ENCODE measurements at places on chromosomes 1 and 21.

DNA sequence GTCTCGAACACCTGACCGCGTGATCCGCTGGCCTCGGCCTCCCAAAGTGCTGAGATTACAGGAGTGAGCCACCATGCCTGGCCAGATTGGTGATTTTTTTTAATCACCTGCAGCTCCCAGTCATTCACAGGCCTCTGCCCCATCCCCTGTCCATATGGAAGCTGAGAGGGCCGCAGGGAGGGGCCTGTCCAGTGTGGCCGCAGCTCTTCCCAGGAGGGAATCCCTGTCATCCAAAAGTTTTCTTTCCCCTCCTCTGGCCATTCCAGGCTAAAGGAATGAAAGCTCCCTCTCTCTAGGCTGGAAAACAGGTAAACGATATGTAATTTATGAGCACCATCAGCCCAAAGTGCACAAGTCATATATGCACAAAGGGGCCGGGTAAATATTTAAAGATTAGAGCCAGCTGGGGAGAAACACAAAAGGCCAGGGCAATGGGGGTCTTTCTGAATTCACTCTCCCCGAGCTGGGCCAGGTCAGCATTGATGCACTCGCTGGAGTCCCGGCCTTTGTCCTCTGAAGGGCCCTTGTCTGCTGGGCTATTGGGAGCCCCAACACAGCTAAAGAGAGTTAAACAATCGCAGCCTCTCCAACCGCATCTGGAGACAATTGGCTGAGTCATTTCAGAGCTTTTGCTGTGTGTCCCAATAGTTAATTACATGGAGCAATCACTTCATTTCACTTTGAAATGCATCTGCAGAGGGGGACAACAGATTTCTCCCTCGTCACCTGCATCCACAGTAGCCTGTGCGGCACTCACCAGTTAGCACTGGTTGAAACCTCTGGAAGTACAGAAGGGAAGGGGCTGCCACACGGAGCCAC lies 3.8 kb upstream of the HES3 start:
- DNase-seq, result no peak

DNA sequence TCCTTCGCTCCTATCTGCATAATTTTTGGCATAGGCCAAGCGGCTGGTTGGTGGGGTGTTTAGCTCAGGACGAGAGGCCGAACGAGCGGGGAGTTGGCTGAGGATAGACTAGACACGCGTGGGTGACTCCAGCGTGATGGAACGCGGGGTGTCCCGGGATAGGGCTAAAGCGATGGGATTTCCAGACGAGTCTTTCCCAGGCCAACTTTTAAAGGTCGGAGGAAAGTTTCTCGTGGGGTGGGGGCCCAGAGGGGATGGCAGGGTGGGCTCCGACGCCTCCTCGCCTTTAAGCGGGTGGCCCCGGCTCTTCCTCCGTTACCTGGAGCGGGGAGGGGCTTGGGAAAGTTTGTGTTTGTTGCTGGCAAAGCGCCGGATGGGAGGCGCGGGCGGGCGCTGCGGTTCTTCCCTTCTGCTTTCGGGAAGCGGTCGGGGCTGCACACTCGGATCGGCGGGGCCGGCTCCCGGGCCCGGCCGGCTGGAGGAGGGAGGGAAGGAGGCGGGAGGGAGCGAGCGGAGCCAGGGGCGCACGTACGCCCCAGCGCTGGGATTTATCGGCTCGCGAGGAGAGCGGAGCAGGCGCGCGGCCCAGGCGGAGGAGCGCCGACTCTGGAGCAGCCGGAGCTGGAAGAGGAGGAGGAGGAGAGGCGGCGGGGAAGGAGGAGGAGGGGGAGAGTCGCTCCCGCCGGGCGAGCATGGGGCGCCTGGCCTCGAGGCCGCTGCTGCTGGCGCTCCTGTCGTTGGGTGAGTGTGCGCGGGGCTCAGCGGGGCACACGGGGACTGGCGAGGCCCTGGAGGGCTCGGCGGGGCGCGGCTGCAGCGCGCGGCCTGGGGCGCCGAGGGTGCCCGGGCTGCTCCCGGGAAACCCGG lies at the start of gene PTGFRN:
PTGFRN (plus strand) TSS at position 405 of the 867 bp plus-strand sequence; CDS start at position 693, 288 bp downstream.
- DNase-seq, result peak; percentile 18

- no peak for DNase-seq
Observed at GRCh38 chr1:225963735-225964530, 22.9 kb upstream of the LEFTY2 start.

DNA sequence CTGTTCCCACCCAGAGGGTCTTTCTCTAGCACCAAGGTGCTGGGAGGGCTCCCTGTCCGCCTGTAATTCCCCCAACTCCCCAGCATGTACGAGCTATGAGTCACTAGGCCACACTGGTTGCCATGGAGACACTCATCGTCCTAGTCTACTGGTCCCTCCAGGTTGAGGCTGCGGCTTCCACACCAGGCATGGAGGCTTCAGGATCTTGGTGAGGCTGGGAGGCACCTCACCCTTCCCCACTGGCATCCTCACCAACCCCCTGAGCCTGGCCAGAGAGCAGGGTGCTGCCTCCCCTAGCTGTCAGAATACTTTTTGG lies 75.6 kb upstream of the KAZN start:
- no peak for DNase-seq

DNA sequence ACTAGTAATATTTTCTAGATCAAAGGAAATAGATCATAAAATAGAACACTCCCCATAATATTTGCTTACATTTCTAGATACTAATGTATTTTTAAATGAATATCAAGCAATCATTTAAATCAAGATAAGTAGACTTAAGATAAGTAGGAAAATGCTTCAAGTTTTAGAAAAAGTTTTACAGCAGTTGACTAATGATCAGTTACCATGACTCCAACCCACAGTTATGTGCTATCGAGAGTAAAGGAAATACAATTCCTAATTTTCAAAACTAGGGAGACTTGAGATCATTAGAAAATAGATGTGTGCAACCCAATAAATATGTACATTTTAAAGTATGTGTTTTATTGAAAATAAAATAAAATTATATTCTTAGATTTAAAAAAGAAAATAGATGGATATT lies 95.0 kb downstream of the DENND1B start:
- DNase-seq, result no peak

DNA sequence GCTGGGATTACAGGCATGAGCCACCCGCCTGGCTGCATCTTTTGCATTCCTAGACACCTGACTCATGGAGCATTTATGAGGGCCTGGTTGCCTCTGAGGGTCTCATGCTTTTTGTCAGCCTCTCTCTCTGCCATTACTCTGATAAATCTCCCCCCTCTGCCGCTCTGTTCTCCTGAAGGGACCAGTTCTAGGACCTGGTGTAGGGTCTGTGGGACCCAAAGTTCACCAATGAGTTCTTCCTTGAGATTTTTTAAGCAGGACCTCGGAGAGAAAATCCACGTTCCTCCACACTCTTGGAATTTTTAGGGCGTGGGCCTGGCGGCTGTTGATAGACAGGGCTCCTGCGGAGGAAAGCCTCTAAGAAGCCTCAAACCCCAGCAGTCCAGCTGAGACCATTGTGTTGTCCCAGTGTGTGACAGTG lies 91.9 kb upstream of the ERRFI1 start:
- no peak for DNase-seq

DNA sequence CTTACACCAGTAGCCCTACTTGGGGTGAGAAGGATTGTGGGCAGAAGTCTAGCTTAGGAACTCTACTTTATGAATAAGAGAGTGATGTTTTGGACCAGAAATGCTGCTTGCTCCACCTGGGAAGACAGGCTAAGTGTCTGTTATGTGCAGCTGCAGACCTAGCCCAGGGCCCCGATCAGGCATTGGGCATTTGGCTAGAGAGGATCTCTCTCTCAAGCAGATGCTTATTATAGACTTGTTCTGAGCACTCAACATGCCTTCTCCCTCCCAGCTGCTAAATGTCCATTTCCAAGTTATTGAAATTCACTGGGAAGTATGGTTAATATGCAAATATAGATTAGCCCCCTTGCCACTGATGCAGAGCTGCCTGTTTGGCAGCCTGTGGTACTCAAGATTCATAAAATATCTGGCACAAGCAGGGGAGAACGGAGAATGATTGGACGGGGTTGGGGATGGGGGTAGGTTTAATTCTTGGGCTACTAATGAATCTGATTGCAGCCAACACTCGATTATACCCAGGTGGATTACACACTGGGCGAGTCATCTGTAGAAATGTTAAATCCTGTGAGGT lies 115.9 kb downstream of the KCND3 start:
- DNase-seq, result no peak

GRCh38 chr1:95506736-95507414 lies 272.9 kb downstream of the RWDD3 start:
- no peak for DNase-seq

DNA sequence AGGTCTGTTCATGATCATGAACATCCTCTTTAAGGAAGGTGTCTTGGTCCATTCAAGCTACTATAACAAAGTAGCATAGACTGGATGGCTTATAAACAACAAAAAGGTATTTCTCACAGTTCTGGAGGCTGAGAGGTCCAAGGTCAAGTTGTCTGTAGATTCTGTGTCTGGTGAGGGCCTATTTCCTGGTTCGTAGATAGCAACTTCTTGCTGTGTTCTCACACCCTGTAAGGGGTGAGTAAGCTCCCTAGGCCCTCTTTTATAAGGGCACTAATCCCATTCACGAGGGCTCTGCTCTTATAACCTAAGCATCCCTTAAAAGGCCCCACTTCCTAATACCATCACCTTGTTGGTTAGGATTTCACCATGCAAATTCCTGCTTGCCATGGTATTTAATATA lies 347.7 kb downstream of the PTBP2 start:
- no peak for DNase-seq

GRCh38 chr1:32100359-32100758 lies 7.5 kb upstream of the KPNA6 start:
- DNase-seq, result no peak

- no peak for DNase-seq
Observed at GRCh38 chr1:152878042-152878441, at the start of gene SMCP. SMCP (plus strand) TSS chr1:152878322; CDS start chr1:152884423, 6,101 bp downstream.

DNA sequence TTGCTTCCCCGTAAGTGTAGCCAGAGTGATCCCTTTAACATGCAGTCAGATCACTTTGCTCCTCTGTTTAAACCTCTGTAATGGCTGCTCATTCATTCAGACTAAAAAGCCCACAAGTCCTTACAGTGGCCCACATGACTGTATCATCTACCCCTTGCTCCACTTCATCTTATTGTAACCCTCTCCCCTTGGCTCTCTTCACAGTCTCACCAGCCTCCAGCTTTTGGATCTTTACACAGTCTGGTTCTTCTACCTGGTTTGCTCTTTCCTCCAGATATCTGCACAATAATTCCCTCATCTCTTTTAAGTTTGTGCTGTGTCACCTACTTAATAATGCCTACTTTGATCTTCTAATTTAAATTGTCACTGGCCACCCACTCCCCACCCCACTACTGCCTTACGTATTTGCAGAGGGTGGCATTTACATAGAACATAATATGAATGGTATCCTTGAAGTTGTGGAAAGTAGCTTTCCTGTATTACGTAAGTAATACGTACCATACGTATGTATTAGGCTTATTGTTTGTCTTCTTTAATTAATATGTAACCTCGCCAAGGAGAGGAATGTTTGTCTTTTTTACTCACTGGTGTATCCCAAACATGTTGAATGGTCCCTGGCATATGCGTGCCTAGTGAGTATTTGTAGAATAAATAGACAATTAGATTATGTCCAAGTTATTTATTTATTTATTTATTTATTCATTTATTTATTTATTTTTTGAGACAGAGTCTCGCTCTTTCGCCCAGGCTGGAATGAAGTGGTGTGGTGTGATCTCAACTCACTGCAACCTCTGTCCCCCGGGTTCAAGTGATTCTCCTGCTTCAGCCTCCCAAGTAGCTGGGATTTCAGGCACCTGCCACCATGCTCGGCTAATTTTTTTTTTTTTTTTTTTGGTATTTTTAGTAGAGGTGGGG lies 48.6 kb downstream of the TSNAX start:
- no peak for DNase-seq

DNA sequence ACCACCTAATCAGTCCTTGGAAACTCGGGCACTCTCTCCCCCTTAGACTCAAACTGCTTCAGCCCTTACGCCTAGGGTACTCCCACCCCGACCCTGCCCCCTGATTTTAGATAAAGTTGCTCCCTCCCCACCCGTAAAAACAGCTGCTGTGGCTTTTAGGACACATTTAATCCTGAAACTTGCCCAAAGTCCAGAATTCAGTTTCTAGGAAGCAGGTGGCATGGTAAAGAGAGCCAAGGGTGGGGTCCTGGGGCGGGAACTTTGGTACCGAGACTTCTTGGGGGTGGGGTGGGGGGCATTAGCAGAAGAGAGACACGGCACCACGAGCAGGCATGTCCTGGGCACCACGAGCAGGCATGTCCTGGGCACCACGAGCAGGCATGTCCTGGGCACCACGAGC lies 52.4 kb downstream of the CASZ1 start:
- DNase-seq, result no peak

DNA sequence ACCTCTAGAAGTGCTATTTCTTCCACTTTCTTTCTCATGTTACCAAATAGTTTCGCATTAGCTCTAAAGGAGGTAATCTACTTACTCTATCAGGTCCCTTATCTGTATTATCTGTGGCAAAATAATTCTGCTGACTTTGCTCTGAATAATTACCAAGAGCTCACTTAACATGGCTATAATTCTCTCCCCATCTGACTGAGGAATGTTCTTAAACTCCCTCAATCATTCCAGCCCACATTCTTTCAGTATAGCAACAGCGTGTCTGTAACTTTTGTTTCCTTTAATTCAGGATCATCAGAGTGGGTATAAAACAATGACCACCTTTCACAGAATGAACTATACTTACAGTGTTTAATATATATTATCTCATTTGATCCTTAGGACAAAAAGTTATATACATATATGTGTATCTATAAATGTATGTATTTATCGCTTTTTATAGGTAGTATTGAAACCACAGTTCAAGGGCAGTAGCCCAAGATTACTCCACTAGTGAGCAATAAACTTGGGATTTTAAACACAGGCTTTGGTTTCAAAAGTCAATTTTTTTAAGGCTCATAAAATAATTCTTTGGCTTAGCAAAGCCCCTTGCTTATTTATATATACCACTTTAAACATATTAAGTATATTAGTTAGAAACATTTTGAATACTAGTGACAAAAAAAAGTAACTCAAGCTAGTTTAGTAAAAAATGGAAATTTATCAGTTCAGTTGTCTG lies 36.1 kb upstream of the ST6GALNAC3 start:
- no peak for DNase-seq

DNA sequence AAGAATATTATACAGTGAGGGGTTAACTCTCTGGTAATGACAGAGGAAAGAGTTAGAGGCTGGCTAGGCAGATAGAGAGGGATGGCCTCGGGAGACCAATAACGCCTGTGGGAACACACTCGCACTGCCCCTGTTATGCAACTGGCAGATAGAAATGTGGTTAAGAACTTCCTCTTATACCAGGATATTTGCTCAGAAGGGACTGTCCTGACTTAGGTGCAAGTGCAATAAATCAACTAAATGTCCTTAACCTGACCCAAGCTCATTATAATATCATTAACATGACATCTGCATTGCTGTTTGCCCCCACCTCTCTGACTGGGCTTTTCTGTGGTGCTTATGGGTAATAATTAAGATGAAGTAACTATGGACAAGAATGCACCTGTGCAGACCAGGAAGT lies 1518.0 kb downstream of the NCAM2 start:
- no peak for DNase-seq

- no peak for DNase-seq
Observed at GRCh38 chr1:4684864-4685522, 30.6 kb downstream of the AJAP1 start.

GRCh38 chr1:70685300-70686286 lies 274.5 kb downstream of the CTH start:
- no peak for DNase-seq
